ENCODE measurements at places on chromosomes 5 and 9.

DNA sequence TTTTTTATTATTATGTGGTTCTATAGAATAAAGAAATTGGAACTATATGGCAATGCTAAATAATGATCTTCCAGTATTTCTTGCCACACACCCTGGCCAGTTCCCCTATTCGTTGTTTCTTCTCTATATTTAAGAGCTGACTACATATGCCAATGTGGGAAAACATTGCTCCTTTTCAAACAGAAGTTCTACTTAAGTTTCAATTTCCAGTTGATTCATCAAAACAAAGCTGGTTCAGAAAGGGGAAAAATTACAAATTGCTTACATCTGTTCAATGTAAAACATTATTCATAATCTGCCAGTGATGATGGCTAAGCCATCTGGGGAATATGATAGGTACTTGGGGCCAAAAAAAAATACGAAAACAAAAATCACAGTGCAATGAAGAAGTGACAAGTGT lies 76.9 kb downstream of the ST8SIA4 start:
- no peak for DNase-seq

GRCh38 chr5:107812570-107813141 lies 141.9 kb upstream of the EFNA5 start:
- peak; percentile 53 for DNase-seq

DNA sequence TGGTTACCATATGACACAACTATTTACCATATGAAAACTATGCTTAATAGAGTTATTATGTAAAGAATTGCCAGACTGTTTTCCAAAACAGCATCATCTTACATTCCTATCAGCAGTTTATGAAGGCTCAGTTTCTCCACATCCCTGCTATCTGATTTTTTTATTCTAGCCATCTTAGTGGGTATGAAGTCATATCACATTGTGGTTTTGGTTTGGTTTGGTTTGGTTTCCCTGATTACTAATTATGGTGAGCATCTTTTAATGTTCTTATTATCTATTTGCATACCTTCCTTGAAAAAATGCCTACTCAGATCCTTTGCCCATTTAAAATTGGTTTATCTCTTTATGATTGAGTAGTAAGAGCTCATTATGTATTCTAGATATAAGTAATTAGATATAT lies 199.4 kb upstream of the NFIL3 start:
- DNase-seq = no peak

- DNase-seq = no peak
These were observed 249.4 kb upstream of the IRX1 start for GRCh38 chr5:3346111-3346820.

DNA sequence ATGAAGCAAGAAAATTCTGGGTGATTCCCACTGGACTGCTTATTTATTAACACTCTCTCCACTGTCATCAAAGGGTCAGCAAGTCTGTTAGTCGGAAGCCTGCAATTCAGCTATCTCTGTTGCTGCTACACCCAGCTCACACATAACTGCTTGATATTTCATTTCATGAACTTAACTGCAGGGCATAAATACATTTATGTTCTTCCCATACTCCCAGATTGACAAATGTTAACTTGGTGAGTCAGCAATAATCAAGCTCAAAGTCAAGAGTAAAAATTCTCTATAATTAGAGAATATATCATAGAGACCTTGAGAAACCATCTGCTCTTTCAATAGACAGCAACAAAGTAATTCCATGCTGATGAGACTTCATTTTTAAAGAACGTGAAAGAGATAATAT lies 198.8 kb downstream of the ADAMTS12 start:
- no peak for DNase-seq

DNA sequence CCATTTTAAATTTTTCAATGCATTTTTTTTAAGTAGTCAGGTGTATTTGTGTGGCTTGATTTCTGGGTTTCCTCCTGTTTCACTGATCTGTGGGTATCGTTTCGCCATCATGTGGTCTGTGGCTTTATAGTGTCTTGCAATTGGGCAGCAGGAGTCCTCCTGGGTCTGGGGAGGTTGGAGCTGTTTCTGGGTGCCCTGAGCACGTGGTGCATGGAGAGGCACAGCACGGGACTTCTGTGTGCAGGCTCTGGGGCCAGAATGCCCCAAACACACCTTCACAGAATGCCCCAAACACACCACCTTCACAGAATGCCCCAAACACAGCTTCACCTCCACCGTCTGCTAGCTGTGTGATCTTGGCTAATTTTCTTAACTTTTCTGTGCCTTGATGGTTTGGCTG lies 82.6 kb upstream of the COL5A1 start:
- no peak for DNase-seq

DNA sequence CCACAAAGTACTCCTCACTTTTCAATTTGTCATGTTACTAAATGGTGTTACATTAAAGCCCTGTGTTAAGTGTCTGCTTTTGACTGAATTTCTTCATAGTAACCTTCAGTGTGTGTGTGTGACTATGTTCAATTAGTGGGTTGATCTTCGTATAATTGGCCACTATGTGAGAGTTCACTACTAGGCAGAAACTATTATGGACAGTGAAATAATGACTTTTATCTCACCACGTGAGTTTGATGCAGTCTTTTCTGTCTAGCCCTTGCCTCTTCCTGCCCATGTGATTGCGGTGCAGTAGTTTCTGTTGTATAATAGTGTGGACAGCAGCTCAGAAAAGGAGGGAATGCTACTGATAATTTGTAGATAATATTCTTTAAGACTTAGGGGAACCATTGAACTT lies 1.8 kb upstream of the MAML1 start:
- DNase-seq = no peak

DNA sequence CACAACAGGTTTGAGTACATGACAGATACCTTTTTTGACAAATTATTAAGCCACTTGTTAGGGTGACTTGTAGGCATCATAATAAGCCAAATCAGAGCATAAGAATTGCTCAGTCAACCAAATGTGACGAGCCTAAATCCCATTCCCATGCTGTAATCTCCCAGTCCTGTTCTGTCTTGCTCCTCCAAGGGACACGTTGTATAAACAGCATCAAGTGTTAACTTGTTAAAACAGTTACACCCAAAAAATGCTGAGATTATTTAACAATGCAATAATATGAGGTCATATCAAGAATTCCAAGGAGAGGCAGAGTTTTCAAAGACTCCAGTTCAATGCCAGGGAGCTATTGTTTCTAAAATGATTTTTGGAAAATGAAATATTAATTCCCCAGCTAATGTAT lies 76.2 kb downstream of the SH3TC2 start:
- no peak for DNase-seq

- DNase-seq = no peak
These were observed 107.9 kb downstream of the RXRA start for GRCh38 chr9:134433909-134434882.

DNA sequence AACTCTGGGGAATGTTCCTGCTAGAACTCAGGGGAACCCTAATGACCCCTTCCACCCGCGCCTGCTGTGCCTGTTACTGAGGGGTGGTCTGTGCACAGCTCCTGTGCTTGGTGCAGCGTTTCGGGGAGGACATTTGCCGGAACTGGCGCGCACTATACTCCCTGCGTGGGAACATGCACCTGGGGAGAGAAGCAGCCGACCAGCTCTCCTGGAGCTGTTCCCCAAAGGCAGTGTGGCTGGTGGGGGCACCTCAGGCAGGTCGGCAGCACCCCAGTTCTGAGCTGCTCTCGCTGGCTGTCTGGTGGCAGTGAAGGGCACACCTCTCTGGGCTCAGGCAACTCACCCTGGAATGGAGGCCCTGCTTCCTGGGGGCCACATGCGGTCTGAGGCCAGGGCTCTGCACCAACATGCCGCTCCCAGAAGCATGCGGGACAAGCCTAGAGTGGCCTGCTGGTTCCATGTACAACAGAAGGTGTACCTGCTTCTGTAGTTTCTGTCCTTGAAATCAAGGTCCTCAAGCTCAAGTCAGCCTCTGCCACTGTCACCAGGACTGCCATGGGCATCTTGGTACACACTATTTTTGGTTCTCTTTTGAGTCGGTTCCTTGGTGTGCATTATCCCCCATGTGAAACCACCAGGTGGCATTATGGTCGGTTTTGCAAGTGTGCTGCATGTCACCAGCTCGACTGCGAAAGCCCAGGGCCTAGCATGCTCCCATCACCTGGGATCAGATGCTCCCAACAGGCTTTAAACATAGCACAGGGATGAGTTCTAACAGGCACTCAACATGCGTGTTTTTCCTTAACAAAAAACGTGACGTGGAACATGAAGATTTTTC lies 7.8 kb upstream of the MRNIP start:
- no peak for DNase-seq

- no peak for DNase-seq
These were observed 39.8 kb downstream of the TYRP1 start for GRCh38 chr9:12732971-12733370.

DNA sequence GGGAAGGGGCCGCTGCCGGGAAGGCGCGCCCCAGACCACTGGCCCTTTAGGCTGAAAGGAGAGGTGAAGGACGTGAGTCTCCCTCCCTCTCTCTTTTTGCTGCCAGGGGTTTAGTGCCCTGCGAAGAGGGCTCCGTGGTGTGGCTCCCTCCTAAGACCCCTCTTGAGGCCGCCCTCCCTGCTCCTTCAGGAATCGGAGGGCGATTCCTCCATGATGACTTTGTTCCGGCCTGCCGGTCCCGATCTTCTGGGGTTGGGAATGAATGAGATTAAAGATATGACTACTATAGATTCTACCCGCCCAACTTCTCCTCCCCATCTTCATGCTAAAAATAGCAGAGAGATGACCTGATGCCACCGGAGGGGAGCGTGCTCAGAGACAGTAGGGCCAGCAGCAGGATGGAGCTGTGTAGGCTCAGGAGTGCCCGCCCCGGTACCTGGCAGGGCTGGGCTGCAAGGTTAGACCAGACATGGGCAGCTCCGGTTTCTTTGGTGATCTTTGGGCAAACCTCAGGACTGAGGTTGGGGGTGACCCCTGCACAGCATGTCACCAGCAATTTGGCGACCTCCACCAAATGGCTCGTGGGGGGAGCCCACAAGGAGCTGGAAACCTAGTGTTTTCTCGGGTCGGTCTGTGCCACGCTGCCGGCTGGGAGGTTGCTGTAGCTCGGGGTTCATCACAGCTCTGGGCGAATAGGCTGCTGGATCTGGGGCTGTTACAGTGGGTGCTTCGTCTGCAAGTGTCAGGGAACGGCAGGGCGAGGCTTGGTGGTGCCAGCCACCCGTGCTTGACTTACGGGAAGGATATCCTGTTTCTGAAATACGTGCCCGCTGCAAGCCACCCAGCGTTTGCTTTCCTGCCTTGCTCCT lies 1.7 kb downstream of the OLFM1 start:
- DNase-seq = no peak

DNA sequence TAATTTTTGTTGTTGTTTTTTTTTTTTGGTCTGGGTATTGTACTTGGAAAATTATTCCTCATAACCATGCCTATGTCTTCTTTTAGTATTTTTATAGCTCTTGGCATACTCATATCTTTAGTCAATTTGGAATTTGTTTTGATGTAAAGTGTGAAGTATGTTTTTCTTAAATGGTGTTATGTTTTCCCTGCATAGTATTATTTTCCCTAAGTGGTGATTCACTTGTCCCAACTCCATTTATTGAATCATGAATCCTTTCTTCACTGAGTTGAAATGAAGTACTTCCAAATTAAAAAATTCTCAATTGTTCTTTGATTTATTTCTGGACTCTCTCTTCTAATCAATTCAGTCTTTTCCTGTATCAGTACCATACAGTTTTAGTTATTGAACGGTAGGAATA lies 46.5 kb downstream of the POLK start:
- DNase-seq = no peak

GRCh38 chr5:2047341-2047927 lies 164.7 kb upstream of the IRX4 start:
- DNase-seq = no peak

- no peak for DNase-seq
These were observed 153.0 kb upstream of the COL5A1 start for GRCh38 chr9:134488331-134489280.

GRCh38 chr5:16744164-16744880 lies 127.5 kb upstream of the RETREG1 start:
- DNase-seq = no peak

GRCh38 chr5:175796536-175797499 lies 74.6 kb upstream of the CPLX2 start:
- peak; percentile 91 for DNase-seq

Measured in urothelium cell line (cell line).